ENCODE measurements at places on chromosomes 3 and 15.

- DNase-seq = peak; percentile 28
These were observed 69.2 kb downstream of the GOLGA8B start for GRCh38 chr15:34514251-34514670.

- no peak for DNase-seq
These were observed 151.3 kb downstream of the MFSD1 start for GRCh38 chr3:158953131-158953530.

- no peak for DNase-seq
These were observed 336.8 kb downstream of the RSL24D1 start for GRCh38 chr15:54859982-54860381.

- no peak for DNase-seq
These were observed 399.7 kb upstream of the ONECUT1 start for GRCh38 chr15:53189860-53190259.

Data from activated CD8-positive, alpha-beta memory T cell treated with anti-CD3 and anti-CD28 coated beads, Interleukin-2, amount 50 U/mL, for 4 hours (primary cell).